ENCODE measurements at places on chromosomes 1 and 21.

DNA sequence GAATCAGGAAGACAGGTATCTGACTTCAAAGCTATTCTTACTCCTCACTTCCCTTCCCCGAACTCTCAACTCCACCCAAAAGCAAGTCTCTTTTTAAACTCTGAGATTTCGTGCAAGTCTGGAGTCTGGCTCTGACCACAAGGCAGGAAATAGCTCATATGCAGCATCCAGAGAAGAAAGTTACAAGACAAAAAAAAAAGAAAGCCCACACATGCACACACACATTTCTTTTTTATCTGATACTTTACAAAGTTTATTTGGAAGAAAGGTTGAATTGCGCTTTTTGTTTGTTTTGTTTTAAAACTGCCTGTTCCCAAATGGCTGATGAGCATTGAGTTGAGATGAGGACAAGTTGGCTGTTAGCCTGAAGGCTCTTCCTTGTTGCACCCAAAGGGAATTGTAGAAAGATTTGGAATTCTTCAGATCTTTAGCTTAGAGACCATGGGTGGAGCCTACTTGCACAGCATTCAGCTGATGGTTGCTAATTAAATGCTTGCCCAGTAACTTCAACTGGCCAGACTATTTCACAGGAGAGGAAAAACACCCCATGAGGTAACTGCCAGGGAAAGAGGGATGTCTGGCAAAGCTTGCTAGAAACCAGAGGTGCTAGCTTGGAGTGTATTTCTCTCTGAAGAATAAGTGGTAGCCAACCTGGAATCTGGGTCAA is 490.3 kb downstream of the TTLL7 start:
- peak; percentile 49 for DNase-seq

DNA sequence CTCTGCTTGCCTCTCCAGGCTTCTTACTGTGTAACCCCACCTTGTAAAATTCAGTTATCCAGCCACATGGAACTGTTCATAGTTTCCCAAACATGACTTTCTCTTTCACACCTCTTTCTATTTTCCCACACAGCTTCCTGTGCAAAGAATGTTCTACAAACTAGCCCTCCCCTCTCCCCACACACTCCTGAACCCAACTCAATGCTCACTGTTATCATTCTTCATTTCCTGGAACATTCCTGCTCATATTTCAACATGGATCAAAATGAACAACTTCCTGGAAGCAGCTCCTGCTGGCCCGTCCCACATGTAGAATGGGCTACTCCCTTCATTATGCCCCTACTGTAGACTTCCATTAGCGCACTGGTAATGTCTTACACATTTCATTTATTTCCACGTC is 7.5 kb upstream of the HSD11B1 start:
- DNase-seq: no peak

DNA sequence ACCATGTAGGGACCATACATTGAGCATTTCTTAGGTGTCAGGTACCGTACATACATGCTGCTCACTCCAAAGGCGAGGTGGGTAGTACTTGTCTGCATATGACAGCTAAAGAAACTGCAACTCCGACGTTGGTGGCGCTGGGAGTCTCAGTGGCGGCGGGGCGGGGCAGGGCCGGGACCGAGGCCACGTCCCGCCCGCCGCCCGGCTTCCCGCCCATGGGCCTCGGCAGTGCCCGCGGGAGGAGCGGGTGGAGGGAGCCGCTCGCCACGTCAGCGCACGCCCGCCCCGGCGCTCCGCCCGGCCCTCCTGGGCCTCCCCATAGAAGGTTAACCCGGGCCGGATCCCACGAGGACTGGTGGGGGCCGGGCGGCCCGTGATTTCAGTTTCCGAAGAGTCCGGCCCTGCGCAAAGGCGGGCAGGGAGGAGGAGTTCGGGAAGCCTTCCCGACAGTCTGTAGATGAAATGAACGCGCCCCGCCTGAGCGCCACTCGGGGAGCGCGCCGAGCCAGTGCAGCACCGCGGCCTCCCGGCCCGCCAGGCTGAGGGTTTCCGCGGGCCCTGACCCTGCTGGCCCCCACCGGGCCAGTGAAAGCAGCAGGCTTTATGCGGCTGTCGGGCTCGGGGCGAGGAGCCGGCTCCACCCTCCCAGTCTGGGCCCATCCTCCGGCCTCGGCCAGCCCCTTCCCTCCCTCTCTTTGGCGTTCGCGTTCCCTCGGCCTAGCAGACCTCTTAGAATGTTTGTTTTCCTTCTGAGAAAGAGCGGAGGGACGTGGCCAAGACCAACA is 119.9 kb upstream of the JUN start:
- DNase-seq: peak; percentile 97

DNA sequence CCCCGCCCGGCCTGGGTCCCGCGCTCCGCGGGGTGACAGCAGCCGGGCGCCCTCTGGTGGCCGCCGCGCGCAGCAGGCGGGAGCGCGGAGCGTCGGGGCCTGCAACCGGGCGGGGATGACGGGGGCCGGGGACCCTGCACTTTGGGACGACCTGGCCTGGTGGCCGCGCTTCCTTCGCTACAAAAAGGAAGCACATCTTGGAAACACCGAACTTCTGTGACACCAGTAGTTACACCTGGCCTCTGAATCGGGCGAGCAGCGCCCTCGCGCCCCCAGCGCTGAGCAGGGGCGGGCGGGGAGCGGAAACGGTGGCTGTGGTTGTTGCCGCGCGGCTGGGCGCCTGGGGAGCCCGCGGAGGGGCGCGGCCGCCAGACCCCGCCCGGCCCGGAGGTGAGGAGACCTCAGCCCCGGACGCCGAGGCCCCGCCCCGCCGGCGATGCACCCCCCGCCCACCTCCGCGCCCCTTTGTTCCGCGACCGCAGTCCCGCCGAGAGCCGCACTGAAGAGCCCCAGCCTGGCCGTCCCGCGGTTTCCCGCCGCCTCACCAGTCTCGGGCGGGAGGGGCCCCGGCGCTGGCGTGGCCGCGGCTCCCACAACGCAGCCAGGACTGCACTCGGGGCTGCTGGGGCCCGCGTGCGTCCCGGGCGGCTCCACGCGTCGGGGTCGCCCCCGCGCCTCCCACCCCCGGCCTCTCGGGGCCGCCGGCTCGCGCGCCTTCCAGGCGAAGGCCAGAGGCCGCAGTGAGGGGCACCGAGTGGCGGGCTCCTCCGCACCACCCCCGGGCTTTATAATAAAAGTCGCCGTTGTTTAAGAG is 59.3 kb downstream of the H3-3A start:
- peak; percentile 62 for DNase-seq

DNA sequence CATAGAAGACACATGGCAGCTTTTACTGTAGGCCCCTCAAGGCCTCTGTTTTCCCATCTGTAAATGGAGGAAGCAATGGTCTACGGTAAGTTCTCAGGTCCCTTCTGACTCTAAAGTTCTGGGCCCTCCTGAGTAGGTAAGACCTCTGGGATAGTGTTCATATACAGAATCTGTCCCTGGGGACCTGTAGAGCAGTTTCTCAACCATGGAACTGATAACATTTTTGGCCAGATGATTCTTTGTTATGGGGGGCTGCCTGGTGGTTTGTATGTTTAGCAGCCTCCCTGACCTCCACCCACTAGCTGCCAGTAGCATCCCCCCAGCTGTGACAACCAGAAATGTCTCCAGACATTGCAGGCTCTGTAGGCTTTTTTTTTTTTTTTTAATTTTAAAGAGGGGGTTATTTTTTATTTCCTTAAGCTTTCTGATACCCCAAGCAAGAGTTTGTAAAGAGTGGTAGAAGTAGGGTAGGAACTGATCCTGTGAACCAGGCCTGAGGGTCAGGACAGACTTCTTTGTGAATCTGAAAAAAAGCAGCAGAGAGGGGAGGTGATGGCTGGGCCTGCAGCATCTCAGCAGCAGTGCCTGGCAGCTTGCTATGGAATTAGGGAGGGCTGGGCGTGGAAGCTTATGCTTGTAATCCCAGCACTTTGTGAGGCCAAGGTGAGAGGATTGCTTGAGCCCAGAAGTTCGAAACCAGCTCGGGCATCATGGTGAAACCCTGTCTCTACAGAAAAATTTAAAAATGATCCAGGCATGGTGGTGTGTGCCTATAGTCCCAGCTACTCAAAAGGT is 20.2 kb upstream of the TCEA3 start:
- DNase-seq: no peak

DNA sequence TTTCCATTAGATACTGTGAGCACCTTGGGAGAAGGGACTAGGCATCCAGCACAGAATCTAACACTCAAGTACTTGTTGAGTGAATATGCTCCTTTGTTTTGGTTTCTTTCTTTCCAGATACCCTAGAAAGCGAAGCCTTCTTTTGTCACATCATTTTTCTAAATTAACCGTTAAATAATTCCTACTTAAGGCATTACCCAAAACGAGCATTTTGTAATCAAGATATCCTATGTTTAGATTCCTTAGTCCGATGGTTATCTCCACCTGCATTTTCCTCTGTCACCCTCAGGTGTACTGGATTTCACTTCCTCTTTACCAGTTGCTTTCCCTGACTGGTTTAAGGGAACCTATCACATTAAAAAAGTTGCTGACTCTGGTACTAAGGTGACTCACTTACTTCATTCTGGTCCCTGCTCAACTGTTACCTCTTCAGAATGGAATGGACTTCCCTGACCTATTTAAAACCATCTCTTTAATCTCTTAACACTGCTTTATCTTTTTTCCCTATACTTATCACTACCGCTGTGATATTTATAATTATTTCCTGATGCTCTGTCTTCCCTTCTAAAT is 3.2 kb downstream of the B3GALNT2 start:
- no peak for DNase-seq

- no peak for DNase-seq
Observed at GRCh38 chr1:56686169-56686568, 41.1 kb downstream of the PRKAA2 start.

DNA sequence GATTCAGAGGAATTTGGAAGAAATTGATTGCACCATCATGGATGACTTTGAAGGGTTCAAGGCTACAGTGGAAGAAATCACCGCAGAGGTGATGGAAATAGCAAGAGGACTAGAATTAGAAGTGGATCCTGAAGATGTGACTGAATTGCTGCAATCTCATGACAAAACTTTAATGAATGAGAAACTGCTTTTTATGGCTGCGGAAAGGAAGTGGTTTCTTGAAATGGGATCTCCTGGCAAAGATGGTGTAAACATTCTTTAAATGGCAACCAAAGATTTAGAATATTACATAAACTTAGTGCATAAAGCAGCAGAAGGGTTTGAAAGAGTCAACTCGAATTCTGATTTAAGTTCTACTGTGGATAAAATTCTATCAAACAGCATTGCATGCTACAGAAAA is 698.6 kb downstream of the PLA2G4A start:
- no peak for DNase-seq

- no peak for DNase-seq
Observed at GRCh38 chr1:16212251-16212961, at the start of gene ARHGEF19. Gene ARHGEF19 (minus strand): TSS chr1:16212652. CDS start chr1:16209054, 3,598 bp downstream.

DNA sequence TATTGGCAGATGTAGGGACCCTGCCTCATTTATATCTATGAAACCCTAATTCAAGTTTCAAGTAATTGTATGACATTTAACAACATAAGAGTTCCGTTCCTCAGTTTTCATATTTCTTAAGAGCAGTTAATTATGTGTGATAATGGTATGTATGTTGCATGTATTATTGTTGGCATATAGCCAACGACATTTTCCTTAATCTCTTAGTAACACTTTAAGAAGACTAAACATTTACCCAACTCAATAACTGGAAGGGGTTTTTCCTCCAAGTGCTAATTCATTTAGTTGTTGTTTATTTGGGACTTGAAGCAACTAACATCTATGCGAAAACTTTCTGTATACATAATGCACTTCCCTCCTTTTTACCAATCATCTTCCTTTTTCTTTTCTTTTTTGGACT is 1.5 kb upstream of the RALGPS2 start:
- DNase-seq: no peak

- DNase-seq: no peak
Observed at GRCh38 chr21:45994759-45995685, 13.5 kb downstream of the COL6A1 start.

DNA sequence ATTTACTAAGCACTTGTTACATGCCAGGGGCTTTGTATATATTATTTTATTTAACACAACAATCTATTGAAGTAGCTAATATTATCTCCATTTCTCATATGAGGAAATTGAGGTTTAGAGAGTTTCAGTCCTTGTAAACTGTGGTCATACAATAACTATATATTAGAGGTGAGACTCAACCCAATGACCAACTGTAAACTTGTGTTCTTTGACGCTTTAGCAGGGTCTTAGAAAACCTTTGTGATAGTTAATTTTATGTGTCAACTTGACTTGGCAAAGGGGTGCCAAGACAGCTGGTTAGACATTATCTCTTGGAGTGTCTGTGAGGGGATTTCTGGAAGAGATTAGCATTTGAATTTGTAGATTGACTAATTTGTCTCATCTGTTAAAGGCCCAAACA is 252.4 kb upstream of the B3GALT2 start:
- DNase-seq: no peak

GRCh38 chr1:10378081-10378841 is 20.6 kb upstream of the PGD start:
- DNase-seq: peak; percentile 54

DNA sequence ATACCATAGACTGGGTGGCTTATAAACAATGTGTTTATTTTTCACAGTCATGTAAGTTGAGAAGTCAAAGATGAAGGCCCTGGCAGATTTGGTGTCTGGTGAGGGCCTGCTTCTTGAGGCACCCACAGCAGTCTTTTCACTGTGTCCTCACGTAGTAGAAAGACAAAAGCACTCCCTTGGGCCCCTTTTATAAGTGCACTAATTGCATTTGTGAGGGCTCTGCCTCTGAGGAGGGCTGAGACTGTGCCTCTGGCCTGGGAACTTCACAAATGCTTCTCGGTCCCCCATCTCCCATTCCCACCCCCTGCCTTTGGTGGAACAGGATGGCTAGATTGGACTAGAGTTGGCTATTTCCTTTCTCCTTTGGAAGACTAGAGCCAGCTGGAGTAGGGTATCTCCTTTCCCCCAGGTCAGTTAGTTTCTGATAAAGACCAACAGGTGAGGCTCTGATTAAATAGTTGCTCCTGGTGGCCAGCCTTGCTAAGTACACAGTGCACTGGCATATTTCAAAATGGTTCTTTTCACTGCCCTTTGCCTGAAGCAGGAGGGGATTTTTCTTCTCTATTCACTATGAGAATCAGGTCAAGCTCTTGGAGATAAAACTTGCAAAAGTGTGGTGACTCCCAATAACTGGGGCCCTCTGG is 82.9 kb downstream of the PLPPR4 start:
- DNase-seq: no peak

DNA sequence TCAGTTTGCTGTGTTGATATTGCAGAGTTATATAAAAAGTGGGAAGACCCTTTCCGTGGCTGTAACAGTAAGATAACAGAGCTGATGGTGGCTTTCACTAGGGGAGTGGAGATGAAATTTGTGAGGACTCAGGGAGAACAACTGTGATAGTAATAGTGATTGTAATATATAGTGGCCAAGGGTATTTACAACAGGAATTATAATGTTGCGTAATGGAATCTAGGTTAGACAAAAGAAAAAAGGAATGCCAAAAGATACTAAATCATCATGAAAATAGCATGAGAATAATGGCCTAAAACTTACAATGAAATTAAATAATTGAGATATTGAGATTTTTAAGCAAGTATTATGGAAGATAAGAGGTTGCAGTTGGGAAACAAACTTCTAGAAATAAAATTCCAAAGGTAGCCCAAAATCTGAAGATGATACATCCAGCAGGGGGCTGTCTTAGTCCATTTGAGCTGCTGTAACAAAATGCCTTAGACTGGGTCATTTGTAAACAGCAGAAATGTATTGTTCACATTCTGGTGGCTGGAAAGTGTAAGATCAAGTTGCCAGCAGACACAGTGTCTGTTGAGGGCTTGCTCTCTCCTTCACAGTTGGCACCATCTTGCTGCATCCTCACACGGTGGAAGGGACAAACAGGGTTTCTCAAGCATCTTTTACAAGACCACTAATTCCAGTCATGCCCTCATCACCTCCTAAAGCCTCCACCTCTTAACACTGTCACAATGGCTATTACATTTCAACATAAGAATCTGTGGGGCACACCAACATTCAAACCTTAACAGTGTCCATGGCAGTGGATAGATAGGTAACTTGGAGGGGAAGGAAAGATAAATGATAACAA is 711.2 kb downstream of the MRPL39 start:
- DNase-seq: no peak

Measured in left lobe of liver (tissue), 2 donors.